ENCODE measurements at places on chromosomes 5 and 9.

- no peak for DNase-seq
These were observed 109.6 kb upstream of the PJA2 start for GRCh38 chr5:109519416-109519815.

DNA sequence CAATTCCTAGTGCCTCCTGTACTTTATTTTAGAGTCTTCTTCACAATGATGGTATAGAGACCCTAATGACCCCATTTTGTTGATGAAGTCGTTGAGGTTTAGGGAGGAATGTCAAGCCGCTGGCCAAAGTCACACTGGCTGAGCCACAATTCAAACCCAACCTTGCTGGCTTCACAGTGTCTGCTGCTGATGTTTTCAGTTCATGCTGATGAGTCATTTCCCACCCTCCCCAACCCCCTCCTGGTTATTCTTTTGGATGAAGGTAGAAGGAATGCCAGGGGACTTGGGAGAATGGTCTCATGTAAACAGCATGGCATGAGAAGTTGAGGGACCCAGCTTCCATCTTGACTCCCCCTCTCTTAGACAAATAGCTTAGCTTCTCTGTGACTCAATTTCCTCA lies 68.6 kb downstream of the TMEM252 start:
- DNase-seq = no peak

DNA sequence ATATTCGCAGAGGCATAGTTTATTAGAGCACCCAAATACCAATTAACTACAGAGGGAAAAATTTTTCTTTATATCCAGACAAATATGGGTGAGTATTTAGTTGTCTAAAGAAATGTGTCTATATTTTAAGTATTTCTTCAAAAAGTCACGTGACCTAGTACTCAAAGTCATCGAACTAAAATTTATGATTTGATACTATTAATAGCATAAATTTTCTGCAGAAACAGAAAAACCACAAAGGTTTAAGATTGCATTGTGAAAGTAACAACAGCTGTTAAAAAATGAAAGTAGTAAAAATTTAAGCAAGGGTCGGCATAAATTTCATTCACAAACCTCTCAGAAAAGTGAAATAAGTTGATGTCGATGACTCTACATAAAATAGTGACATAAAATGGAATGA lies 323.9 kb upstream of the RORB start:
- DNase-seq = no peak

- no peak for DNase-seq
These were observed 52.8 kb upstream of the RAI14 start for GRCh38 chr5:34603378-34603777.

DNA sequence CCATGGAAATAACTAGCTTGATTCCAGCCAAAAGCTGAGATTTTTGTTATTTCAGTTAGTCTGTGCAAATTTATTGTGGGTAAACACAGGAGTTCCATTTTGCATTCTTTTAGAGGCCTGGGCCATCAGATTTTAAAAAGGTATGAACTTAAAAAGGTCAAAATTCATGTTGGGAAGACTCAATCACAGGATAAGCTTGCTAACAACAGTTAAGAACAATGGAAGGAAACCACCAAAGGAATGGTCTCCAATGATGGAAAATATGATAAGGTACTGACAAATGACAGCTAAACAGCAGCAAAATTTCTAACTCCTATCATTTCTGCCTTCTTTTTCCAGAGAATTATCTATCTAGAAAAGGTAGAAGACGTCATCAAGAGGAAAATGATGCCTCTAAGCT lies 16.0 kb downstream of the ABITRAM start:
- no peak for DNase-seq

DNA sequence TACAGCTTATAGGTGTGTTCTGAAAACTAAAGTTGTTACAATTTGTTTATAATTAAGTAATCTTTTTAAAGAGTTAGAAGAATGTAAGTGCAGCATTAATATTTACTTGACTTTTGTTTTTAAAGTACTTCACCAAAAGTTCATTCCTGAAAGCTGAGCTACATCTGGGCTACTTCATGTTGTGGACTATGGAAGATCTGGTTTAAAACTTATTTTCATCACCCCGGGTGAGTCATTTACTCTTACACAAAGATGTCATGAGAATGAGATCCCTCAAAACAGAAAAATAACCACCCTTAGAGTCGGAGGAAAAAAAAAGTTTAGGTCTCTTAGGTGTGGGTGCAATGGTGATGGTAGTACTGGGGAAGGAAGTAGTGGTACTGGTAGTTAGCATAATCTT lies 5.1 kb downstream of the POU5F2 start:
- DNase-seq = no peak

- DNase-seq = no peak
These were observed 100.8 kb upstream of the TLE1 start for GRCh38 chr9:81790166-81790565.

DNA sequence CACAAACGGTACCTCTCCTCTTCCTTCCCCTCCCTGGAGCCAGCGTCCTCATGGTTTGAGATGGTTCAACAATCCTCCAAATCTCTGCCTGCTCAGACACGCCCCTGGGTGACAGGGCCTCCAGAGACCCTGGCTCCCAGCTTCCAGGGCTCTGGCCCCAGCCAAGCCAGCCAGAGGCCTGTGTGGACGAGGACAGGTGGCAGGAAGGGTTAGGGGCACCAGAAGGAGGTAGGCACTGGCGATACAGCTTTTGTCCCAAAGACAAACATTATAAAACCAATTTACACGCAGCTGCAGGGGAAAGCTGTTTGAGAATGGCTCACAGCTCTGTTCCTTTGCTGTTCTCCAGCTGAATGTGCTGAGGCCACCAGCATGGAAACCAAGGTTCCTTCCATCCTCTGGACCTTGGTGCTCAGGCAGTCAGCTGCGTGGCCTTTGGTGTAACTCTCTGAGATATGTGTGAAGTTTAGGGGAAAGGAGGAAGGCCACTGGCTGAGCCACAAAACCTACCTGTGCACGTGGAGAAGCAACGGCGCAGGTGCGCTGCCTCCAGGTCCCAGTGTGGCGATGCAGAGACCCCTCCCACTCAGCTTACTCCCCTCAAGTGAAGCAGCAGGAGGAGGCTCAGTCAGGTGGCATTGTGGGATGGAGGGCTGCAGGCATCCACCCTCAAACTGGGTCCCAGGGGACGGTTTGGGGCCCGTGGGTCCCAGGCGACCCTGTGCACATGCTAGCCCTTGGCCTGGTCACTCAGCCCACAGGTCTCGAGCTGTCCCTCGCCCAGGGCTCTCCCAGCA lies 4.3 kb upstream of the QRFP start:
- no peak for DNase-seq

- no peak for DNase-seq
These were observed 97.4 kb downstream of the ANGPTL2 start for GRCh38 chr9:127025042-127025441.

- no peak for DNase-seq
These were observed 40.1 kb upstream of the PDE8B start for GRCh38 chr5:77170196-77170890.
